ENCODE measurements at places on chromosomes 6 and 20.

DNA sequence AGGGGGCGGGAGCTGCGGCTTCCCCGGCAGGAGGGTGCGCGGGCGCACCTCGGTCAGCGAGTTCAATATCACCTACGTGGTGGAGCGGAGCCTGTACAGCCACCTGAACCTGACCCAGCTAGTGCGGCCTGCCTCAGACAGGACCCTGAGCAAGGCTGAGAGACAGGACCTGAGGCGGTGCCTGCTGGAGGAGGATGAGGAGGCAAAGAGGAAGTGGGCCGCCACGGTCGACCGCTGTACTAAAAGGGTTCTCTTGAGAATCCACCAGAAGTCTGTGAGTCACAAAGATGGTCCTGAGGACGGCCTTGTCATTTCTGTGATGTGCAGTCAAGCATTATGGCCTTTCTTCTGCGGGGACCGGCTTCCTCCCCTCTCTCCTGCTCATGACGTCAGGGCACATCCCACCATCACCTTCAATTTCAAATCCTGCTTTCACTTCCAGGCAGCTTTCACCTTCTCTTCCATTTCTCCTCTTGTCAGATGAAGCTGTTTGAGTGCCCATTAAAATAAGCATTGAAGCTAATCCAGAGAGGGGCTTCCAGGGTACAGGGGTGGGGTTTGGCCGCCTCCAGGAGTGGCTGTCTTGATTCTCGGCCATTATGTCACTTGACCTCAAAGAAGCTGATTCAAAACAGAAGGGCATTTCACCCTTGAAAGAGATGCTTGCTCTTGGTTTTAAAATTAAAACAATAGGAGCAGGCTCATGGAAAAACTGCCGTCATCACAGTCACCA is 177.6 kb downstream of the SASH1 start:
- no peak for DNase-seq

GRCh38 chr20:434221-434620 is 26.1 kb downstream of the RBCK1 start:
- no peak for DNase-seq

- no peak for DNase-seq
These were observed 79.8 kb downstream of the KIF13A start for GRCh38 chr6:17907406-17908229.

- no peak for DNase-seq
These were observed 29.5 kb downstream of the PXDC1 start for GRCh38 chr6:3721810-3722621.

GRCh38 chr6:107140581-107140980 is 25.3 kb upstream of the BEND3 start:
- DNase-seq: no peak

DNA sequence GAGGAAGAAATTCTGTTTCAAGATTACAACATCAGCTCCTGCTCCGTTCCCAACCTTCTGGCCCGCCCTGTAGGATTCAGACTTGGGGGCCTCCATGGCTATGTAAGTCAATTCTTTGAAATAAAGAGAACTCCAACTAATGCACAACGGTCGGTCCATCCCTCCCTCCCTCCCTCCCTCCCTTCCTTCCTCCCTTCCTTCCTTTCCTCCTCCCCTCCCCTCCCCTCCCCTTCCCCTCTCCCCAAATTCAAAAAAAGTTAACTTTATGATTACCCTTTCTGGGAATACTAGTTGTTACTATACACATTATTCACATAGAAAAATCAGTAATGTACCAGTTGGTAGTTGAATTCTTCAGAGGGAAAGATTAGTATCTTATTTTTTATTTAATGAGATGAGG is 179.7 kb upstream of the AGPAT4 start:
- DNase-seq: no peak

- DNase-seq: no peak
These were observed 54.2 kb downstream of the OPN5 start for GRCh38 chr6:47836046-47836445.

DNA sequence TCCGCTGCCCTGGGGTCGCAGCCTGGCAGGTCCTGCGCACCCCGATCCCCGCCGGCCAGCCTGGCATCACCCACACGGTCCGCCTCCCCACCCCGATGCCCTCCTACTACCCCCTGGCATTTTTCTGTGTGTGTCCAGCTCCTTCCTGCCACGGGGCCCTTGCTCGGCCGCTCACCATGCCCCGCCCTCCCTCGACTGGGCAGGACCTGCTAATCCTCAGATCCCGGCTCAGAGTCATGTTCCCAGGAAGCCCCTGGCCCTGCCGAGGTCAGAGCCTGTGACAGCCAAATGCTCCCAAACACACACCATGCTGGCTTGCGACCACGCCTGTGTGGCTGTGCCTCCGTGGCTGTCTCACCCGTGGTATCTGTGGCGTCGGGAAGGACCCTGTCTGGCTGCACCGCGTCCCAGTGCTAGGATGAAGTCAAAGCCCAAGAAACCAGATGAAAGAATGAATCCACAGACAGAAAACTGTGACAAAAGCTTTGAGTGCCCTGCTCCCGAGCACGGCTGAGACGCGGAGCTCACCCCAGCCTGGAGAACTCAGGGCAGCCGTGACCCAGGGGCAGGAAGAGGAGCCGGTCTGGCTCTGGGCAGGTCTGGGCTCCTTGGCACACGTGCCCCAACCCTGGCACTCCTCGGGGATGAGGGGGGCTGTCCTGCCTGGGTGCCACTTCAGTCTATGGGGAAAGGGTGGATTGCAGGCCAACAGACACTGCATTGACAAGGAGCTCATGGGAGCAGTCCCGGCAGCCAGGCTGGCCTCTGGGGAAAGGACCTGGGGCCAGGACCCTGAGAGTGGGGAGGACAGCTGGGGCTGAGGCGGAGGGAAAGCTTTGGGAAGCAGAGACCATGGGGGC is 20.8 kb upstream of the SLCO4A1 start:
- no peak for DNase-seq

- no peak for DNase-seq
These were observed 149.3 kb downstream of the PTPRT start for GRCh38 chr20:43040427-43040826.

DNA sequence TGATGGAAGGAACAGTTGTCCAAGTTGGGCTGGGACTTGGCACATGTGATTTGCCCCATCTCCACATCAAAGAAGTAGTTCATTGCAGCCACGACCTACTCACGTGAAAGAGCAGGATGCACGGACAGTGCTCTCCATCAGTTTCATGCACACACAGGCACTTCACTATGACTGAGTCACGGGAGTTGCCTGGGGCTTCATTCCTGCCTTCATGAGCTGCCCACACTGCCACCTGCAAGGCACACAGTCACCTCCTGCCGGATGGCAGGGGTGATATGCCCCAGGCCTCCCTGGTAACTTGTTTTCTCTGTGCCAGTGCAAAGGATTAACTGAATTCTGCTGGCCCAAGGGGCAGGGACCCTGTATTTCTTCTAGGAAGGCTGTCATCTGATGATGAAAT is 22.8 kb downstream of the CST5 start:
- DNase-seq: no peak

- no peak for DNase-seq
These were observed 53.3 kb upstream of the EPB41L1 start for GRCh38 chr20:36101192-36101591.

DNA sequence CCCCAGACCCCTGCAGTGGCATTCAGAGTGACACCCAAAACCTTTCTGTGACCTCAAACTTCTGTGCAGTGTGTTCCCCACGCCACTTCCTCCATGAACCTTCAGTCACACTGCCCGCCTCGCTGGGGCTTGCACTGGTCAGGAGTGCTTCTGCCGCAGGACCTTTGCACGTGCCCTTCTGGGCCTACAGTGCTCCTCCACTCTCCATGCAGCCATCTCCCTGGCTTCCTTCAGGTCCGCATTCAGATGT is 27.1 kb downstream of the SYNJ2 start:
- DNase-seq: no peak

GRCh38 chr20:19555726-19556125 is 202.3 kb upstream of the RIN2 start:
- DNase-seq: no peak

- no peak for DNase-seq
These were observed 695.3 kb downstream of the MAFB start for GRCh38 chr20:39993742-39994141.

DNA sequence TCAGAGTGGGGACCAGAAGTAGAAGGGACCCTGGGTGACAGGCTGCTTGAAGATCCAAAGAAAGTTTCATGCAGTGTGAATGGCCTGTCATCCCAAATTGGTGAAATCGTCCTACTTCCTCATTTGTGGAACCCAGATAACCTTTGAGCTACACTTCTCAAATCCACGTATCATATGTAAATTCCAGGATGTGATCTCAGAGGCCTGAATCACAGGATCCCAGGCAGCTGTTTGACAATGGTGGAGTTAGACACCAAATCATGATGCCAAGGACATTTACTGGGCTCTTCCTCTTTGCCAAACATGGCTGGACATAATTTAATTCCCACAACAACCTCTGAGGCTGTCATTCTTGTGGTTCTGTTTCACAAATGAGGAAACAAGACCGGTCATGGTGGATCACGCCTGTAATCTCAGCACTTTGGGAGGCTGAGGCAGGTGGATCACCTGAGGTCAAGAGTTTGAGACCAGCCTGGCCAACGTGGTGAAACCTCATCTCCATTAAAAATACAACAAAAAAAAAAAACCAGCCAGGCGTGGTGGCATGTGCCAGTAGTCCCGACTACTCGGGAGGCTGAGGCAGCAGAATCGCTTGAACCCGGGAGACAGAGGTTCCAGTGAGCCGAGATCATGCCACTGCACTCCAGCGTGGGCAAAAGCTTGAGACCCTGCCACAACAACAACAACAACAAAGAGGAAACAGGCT is 39.9 kb upstream of the TTPAL start:
- DNase-seq: no peak

DNA sequence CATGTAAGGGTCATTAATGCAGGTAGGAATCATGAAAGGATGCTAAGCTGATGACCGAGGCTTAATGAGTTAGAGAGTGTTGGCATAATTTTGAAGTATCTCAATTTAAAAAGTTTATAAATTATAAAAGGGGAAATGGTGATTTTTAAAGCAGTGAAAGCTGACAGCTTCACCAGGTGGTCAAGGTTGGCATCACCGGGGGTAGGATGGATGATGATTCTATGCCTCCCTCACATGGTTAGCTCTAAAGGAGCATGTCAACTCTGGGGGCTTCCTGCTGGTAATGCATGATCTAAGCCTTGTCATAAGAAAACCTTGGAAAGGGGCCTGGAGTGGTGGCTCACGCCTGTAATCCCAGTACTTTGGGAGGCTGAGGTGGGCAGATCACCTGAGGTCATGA is 89.2 kb upstream of the MARCKS start:
- no peak for DNase-seq

DNA sequence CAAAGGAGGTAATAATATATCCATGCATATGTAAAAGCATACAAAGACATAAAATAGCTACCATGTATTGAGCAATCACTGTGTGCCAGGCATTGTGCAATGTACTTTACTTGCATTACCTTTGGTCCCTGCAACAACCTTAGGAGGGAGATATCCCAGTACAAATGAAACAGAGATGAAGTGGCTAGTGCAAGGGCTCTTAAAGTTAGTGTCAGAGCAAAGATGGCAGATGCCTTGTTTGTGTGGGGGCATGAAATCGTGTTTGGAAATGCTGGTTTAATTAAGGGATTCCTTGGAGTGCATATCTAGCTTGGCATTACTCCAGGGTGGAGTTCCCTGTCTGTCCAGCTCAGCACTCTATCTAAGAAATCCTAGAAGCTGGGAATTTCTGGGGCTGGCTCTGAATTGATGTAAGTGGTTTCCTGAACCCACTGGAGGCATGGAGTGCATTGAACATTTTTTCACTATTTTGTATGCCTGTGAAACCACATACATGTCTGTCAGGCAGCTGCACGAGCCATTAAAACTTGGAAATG is 9.8 kb downstream of the PAQR8 start:
- no peak for DNase-seq
